ENCODE measurements at places on chromosomes 11 and 22. TPM values are rescaled to one million over a fixed set of nuclear protein-coding genes. Genes with fewer than 3 reads are reported as not detected.

Gene MUC2
- total RNA-seq = not detected

Gene BLID
- total RNA-seq = not detected

Gene OR5P2
- total RNA-seq = not detected

Gene ESAM
- total RNA-seq = 1.4 TPM

Gene CECR2
- not detected for total RNA-seq

Gene PTPN5
- total RNA-seq = not detected

Gene SMPD1
- 26.4 TPM for total RNA-seq

Gene OR52N5
- total RNA-seq = not detected

Gene MYEOV
- total RNA-seq = not detected

Gene ZBED4
- total RNA-seq = 30.7 TPM

DNA sequence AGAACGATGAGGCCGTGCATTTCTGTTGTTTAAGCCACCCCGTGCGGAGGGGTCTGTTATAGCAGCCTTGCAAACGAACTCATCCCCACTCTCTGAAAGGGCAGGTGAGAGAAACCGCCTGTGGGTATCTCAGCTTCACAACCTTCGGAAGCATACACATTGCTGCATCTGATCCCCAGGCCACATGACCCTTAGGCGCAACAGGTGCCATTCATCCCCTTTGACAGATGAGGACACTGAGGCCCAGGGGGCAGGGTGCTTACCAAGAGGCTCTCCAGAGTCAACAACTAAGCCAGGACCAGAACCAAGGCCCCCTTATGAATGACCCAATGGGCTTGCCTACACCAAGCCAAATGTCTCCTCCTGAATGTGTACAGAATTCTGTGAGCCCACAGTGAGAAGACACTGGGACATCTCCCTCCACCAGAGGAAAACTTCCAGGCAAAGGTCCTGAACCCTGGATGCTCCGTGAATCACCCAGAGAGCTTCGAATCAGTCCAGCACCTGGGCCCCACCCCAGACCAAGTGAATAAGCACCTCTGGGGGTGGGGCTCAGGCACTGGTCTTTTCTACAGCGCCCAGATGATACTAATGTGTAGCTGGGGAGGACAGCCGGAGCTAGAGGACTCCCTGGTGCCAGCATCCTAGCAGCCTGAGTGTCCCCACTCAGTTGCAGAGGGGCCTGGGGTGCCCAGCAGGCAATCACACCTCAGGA is 83.2 kb downstream of the BUD13 start:
- no peak for DNase-seq

DNA sequence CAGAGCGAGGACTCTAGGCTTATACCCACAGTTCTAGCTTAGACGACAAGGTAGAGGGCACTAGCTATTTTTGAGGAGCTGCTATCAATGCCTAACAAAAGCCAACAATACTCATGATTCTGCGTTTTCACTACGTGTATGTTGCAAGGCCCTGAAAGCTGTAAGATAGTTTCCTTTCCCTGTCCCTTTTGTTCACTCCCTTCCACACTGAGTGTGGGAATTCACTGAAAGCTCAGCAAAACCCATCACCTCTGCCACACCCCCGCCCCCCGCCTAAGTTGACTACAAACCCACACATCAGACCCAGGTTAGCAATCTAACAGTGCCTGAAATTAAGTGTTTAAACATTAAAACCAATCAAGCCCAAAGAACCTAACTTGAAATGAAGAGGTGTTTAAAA is 6.2 kb upstream of the LDLRAD3 start:
- DNase-seq = no peak

GRCh38 chr11:134700101-134700640 is 288.1 kb upstream of the B3GAT1 start:
- no peak for DNase-seq

DNA sequence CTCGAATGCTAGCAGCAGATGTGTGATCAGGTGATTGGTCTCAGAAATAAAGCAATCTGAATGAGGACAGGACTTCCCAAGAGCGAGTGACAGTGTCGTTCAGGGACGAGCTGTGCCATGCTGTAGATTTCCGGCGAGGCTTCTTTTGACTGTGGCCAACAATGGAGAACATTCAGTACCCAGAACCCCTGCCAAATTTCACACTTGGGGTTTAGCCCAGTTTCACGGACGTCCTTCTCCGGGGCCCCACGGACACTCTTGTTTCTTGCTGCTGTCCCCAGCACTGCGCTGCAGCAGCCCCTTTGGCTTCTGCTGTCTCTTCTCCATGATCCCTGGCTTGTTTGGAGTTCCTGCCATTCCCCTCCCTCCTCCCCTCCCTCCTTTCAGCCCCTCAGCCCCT is 115.1 kb upstream of the GRAMD1B start:
- DNase-seq = no peak

- DNase-seq = no peak
Measured at GRCh38 chr11:132142554-132142953, 772.1 kb downstream of the NTM start.

GRCh38 chr11:125313271-125314219 is 149.0 kb downstream of the PKNOX2 start:
- DNase-seq = no peak

GRCh38 chr11:65822776-65823528 is 10.8 kb upstream of the SNX32 start:
- DNase-seq = no peak

GRCh38 chr11:133555034-133555433 is 22.7 kb upstream of the OPCML start:
- no peak for DNase-seq

- DNase-seq = no peak
Measured at GRCh38 chr22:41757502-41757901, 43.0 kb upstream of the CCDC134 start.

Data from natural killer cell treated with Interleukin-12 subunit alpha and Interleukin-12 subunit beta and Interleukin-15 and Interleukin-18, amount 100 ng/mL, for 72 hours (primary cell).